ENCODE measurements at places on chromosomes 5 and 9.

DNA sequence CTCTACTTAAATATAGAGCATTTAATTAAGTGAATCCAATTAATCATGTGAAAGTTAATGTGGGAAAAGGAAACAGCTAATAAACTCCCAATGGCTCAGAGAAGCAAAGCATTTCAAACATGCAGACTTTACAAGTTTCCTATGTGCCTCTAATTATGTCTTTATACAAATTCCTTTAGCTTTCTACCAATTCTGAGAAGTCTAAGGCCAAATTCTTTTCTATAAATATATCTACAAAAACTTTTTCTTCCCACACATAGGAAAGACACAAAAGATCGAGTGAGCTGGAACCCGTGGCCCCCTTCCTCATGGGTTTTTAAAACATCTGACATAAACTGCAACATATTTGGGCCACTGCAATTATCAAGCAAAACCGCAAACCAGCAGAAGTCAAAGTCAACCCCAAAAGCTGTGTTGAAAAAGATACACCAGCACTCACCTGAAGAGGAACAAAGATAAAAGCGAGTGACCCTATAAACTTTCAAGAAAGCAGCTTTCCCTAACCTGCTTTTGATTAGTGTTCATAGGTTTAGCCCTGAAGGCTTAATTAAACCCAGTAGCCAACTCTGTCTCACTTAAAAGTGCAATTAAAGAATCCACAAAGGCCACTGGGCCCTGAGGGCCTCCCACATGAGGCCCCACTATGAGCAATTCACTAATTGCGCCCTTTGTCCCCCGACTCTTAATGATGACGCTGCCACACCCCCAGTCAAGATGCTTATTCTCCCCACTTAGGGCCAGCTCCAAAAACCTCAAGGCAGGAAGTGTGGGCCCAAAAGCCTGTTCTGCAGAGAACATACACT lies 12.1 kb downstream of the SEMA5A start:
- no peak overlapping the region for H3K27ac ChIP-seq
- no peaks in the 10 kb centered on the region for H3K4me1 ChIP-seq
- no peak overlapping the region for H3K4me3 ChIP-seq
- H3K36me3 ChIP-seq, result no peaks in the 10 kb centered on the region
- no peaks in the 10 kb centered on the region for H3K27me3 ChIP-seq
- no peak for DNase-seq

GRCh38 chr9:8838136-8838535 lies 1038.6 kb upstream of the DMAC1 start:
- no peaks in the 10 kb centered on the region for H3K36me3 ChIP-seq
- no peak overlapping the region for H3K27ac ChIP-seq
- no peak overlapping the region for H3K4me3 ChIP-seq
- H3K4me1 ChIP-seq, result peaks cover 7% of the 10 kb centered on the region
- H3K27me3 ChIP-seq, result no peaks in the 10 kb centered on the region
- DNase-seq, result no peak

- no peaks in the 10 kb centered on the region for H3K27me3 ChIP-seq
- H3K27ac ChIP-seq, result no peak overlapping the region
- DNase-seq, result no peak
- H3K36me3 ChIP-seq, result no peaks in the 10 kb centered on the region
- H3K4me3 ChIP-seq, result no peak overlapping the region
- H3K4me1 ChIP-seq, result peaks cover 9% of the 10 kb centered on the region
Measured at GRCh38 chr5:98307811-98308210, 465.7 kb upstream of the RGMB start.

- H3K27me3 ChIP-seq, result no peaks in the 10 kb centered on the region
- no peak overlapping the region for H3K27ac ChIP-seq
- DNase-seq, result no peak
Measured at GRCh38 chr5:138975098-138975847, 100.1 kb upstream of the LRRTM2 start.

DNA sequence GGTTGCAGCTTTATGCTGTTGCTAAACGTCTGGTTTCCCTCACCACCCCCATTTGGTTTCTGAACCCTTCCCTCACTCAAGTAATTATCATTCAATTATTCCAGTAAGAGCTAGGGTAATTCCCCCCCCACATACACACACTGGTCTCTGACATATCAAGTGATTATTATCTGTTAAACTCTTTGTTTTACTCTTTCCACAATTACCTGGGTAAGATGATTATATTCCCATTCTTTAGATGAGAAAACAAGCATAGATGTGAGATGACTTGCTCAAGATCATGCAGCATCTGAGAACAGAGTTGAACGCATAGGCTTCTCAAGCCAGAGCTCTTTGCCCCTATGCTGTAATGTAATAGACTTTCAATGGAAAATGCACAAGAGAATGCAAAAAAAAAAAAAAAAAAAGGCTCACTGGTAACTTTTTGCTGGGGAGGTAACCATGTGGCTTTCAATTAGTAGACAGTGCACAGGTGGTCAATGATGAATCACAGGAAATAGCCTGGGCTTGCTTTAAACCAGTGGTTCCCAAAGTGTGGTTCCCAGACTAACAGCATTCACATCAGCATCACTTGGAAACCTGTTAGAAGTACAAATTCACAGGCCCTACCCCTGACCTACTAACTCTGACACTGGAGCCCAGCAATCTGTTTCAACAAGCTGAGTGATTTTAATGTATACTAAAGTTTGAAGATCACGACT lies 87.6 kb downstream of the PIK3R1 start:
- no peaks in the 10 kb centered on the region for H3K36me3 ChIP-seq

GRCh38 chr5:22709743-22710142 lies 143.4 kb downstream of the CDH12 start:
- H3K4me3 ChIP-seq, result no peak overlapping the region
- H3K27ac ChIP-seq, result no peak overlapping the region
- no peaks in the 10 kb centered on the region for H3K36me3 ChIP-seq
- H3K4me1 ChIP-seq, result no peaks in the 10 kb centered on the region
- DNase-seq, result no peak
- no peaks in the 10 kb centered on the region for H3K27me3 ChIP-seq

GRCh38 chr9:6150483-6150882 lies 65.1 kb upstream of the IL33 start:
- no peaks in the 10 kb centered on the region for H3K4me1 ChIP-seq
- H3K36me3 ChIP-seq, result no peaks in the 10 kb centered on the region
- H3K27ac ChIP-seq, result no peak overlapping the region
- no peak for DNase-seq

- H3K4me3 ChIP-seq, result no peak overlapping the region
- no peaks in the 10 kb centered on the region for H3K27me3 ChIP-seq
- H3K27ac ChIP-seq, result no peak overlapping the region
Measured at GRCh38 chr5:55650386-55650785, 61.7 kb downstream of the SLC38A9 start.

DNA sequence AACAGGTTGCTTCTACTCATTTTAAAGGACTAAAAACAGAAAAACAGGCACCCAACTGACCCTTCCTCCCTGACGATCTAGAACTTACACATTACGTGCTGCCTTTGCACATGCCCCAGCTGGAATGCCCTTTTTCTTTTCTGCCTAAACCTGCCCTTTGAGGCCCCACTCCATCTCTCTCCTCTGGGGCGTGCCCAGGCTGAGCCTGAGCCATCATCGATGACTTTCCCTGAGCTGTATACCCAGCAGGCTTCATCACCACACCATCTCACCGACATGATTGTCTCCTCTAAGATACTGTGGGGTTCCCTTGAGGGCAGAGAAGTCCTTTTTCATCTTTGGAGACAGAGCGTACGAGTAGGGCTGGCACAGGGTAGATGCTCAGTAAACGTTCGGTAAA lies 24.1 kb upstream of the GABBR2 start:
- H3K4me1 ChIP-seq, result no peaks in the 10 kb centered on the region
- no peak overlapping the region for H3K27ac ChIP-seq
- no peaks in the 10 kb centered on the region for H3K27me3 ChIP-seq
- H3K36me3 ChIP-seq, result peaks cover 3% of the 10 kb centered on the region
- no peak for DNase-seq

DNA sequence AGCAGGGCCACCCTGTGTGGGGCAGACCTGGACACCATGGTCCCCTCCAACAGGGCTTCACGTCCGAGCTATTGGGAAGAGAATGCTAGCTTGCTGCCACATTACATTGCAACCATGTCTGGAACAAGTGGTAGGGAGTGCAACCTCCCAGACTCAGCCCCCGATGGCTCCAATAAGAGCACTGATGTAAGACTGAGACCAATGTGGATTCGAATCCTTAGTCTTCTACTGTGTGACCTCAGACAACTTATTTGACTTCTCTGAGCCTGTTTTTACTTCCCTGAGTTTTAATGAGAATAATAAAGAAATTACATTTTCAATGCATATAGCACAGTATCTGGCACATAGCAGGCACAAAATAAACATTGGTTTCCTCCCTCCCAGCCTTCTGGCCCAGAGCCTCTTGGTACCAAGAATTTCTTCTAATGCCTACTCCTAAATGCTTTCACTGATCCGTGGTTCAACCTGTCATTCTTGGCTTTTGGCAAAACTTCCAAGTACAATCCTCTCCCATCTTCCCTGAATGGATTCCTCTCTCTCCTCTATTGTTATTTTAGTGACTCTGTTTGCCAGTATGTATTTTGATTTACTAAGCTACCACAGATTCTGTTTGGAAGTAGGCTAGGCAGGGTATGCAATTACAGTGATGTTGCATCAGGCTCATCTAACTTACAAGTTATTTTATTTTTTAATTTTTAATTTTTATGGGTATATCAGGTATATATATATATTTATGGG lies 34.6 kb upstream of the COL15A1 start:
- H3K36me3 ChIP-seq, result no peaks in the 10 kb centered on the region
- H3K4me3 ChIP-seq, result no peak overlapping the region
- DNase-seq, result no peak
- H3K27ac ChIP-seq, result no peak overlapping the region
- no peaks in the 10 kb centered on the region for H3K4me1 ChIP-seq

DNA sequence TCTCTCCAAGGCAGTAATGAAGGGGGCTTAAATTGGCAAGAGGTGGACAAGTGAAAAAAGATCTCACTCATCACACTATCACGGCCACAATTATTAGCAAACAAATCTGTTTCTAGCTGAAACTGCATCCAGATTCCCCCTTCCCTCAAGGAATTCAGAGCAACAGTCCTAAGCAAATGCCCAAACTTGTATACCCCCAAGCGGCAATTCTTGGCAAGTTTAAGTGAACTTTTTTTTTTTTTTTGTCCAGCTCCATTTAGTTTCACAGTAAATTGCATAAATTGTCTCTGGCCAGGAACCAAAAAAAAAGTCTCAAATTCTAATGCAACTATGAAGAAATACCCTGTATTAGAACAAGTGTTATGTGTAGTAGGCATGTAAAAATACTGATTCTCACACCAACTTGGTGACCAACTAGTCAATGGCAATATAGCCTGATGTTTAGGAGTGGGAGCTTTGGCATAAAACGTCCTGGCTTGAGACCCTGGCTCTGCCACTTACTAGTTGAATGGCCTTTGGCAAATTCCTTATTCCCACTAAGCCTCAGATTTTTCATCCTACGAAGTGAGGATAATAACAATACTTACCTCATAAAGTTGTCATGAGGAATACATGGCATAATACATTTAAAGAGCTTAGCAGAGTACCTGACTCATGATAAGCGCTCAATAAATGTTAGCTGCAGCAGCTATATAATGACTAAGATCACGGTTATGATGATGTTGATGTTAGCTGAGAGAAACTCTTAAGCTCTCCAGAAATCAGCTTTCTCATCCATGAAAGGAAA lies 193.2 kb downstream of the ADAMTSL1 start:
- H3K4me3 ChIP-seq, result no peak overlapping the region
- H3K4me1 ChIP-seq, result no peaks in the 10 kb centered on the region
- H3K36me3 ChIP-seq, result no peaks in the 10 kb centered on the region
- no peaks in the 10 kb centered on the region for H3K27me3 ChIP-seq
- no peak for DNase-seq
- H3K27ac ChIP-seq, result no peak overlapping the region

GRCh38 chr9:138095813-138096518 lies 218.4 kb downstream of the CACNA1B start:
- DNase-seq, result no peak
- no peak overlapping the region for H3K4me3 ChIP-seq
- H3K27ac ChIP-seq, result no peak overlapping the region
- H3K27me3 ChIP-seq, result no peaks in the 10 kb centered on the region
- no peaks in the 10 kb centered on the region for H3K4me1 ChIP-seq
- H3K36me3 ChIP-seq, result no peaks in the 10 kb centered on the region

- no peak overlapping the region for H3K4me3 ChIP-seq
- no peak overlapping the region for H3K27ac ChIP-seq
- no peak for DNase-seq
- no peaks in the 10 kb centered on the region for H3K27me3 ChIP-seq
- no peaks in the 10 kb centered on the region for H3K36me3 ChIP-seq
Measured at GRCh38 chr9:31210978-31211570, 1173.4 kb upstream of the ACO1 start.

- no peak overlapping the region for H3K27ac ChIP-seq
- H3K27me3 ChIP-seq, result no peaks in the 10 kb centered on the region
- no peak overlapping the region for H3K4me3 ChIP-seq
- H3K4me1 ChIP-seq, result peaks cover 2% of the 10 kb centered on the region
Measured at GRCh38 chr5:130978475-130978874, 186.6 kb downstream of the HINT1 start.

GRCh38 chr5:178074266-178074952 lies 38.9 kb upstream of the N4BP3 start:
- no peak overlapping the region for H3K4me3 ChIP-seq
- H3K4me1 ChIP-seq, result peaks cover 12% of the 10 kb centered on the region
- H3K27ac ChIP-seq, result no peak overlapping the region
- peaks cover 11% of the 10 kb centered on the region for H3K27me3 ChIP-seq
- no peaks in the 10 kb centered on the region for H3K36me3 ChIP-seq

DNA sequence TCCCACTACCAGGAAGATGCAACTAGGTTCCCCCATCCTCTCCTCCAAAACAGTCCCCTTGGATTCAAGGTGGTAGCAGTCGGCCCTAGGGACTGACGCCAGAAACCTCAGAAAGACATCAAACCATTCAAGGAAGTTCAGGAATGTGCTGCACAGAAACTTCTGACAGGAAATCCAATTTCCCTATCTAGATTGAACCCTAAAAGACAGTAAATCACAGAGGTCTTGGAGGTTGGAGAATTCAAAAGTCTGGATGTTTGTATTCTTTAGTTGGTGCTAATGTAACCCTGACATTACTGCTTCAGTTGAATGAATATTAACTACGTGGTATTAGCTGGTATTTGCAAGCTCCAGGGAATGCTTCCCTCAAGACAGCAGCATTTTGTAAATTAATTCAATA lies 125.3 kb downstream of the SYK start:
- no peaks in the 10 kb centered on the region for H3K4me1 ChIP-seq
- no peak for DNase-seq
- H3K27me3 ChIP-seq, result no peaks in the 10 kb centered on the region

- H3K27me3 ChIP-seq, result no peaks in the 10 kb centered on the region
- H3K27ac ChIP-seq, result no peak overlapping the region
- no peaks in the 10 kb centered on the region for H3K4me1 ChIP-seq
- H3K4me3 ChIP-seq, result no peak overlapping the region
- no peaks in the 10 kb centered on the region for H3K36me3 ChIP-seq
Measured at GRCh38 chr5:80071510-80072021, 36.4 kb downstream of the THBS4 start.

- no peaks in the 10 kb centered on the region for H3K36me3 ChIP-seq
- H3K27ac ChIP-seq, result no peak overlapping the region
- no peaks in the 10 kb centered on the region for H3K27me3 ChIP-seq
- H3K4me1 ChIP-seq, result no peaks in the 10 kb centered on the region
Measured at GRCh38 chr5:17802256-17802655, 168.0 kb downstream of the TAF11L14 start.

- DNase-seq, result no peak
- H3K36me3 ChIP-seq, result no peaks in the 10 kb centered on the region
- no peak overlapping the region for H3K4me3 ChIP-seq
Measured at GRCh38 chr5:63774939-63775338, 187.3 kb downstream of the HTR1A start.

Measured in H1 (cell line).